ENCODE measurements at places on chromosomes 6 and 20. TPM values are rescaled to one million over a fixed set of nuclear protein-coding genes. Genes with fewer than 3 reads are reported as not detected.

The BPIFA2 gene
- total RNA-seq, result not detected

The TMEM217 gene
- total RNA-seq, result 4.2 TPM

The VSTM2L gene
- 3.0 TPM for total RNA-seq

DNA sequence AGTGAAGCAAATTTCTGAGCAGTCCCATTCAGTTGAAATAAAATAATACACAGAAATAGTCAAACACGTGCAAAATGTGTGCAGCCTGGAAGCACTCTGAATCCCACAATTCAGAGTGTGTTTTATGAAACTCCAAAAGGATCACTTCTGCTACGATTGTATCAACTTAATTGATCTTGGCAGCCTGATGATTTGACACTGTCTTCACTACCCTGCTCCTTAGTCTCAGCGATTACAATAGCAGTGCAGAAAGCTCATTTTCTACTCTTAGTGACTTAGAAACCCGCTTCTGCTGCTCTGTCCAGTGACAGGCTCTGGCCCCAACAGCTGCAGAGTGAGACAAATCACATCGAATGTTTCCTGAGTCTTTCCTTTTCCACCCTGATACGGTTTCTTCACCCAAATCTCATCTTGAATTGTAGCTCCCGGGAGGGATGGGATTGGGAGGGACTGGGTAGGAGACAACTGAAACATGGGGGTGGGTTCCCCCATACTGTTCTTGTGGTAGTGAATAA is 16.2 kb upstream of the EMILIN3 start:
- DNase-seq, result no peak

GRCh38 chr20:61477451-61477861 is 225.4 kb downstream of the CDH4 start:
- no peak for DNase-seq

GRCh38 chr20:33993576-33994221 is at the start of gene RALY:
TSS of gene RALY (plus strand) at chr20:33993911. CDS start at chr20:34072075, 78,164 bp downstream.
- DNase-seq, result peak; percentile 65

DNA sequence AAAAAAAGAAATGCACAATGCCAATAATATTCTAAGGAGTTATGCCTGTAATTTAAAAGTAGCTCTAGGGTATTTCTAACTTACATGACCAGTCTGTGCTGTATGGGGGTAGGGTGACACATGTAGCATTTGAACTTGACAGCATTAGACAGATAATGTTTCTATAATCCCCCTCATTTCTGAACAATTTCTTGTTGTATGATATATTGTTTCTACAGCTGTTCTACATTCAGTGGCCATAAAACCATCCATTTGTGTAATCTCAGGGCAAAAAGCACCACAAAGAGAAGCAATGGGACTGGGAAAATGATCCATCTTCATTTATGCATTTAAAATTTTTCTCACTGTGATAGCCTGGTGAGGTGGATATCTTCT is 767.8 kb downstream of the TFAP2A start:
- no peak for DNase-seq

DNA sequence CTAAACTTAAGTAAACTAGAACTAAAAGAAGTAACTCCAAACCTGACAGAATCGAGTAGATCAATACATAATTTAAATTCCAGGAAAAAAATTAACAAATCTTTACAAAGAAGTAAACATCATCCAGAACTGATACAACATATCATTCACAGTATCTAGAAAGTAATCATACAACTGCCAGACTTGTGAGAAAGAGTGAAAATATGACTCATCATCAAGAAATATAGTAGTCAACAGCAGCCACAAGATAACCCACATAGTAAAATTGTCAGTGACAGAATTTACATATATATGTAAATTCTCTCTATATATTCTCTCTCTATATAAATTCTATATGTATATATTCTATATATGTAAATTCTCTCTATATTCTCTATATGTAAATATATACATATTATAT is 242.8 kb upstream of the RGS17 start:
- no peak for DNase-seq

The ELOVL5 gene
- 50.8 TPM for total RNA-seq

DNA sequence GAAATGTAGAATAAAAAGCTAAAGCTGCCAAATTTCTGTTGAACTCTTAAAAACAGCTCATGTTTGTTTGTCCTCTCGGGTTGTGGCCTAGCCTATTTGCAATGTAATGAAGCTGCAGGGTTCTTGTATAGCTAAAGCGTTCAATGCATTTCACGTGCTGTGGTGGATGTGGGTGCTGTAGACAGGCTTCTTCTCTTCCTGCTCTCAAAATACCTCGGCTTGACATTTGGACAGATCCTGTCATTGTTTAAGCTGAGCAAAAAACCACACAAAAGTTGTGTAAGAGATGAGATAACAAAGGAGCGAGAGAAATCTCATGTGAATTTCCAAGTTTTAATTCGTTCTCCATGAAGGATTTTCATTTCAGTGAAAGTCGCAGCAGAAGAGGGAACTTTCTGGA is 196.3 kb upstream of the UST start:
- no peak for DNase-seq

The MAPK13 gene
- 11.8 TPM for total RNA-seq

- no peak for DNase-seq
Observed at GRCh38 chr6:2081155-2082138, 164.0 kb downstream of the GMDS start.

DNA sequence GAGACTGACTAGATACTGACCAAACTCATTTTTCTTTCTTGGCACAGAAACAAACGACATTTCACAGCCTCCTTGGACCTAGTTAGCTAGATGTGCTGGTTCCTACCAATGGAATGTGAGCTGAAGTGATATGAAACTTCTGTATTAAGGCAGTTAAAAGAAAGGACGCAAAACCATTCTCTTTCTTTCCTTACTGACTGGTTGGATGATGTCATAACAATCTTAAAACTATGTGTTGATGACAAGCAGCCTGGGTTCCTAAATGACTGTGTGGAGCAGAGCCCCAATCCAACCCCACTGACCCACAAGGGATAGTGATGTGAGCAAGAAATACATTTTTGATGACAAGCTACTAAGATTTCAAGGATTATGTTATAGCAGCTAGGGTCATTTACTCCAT is 35.6 kb downstream of the CEP162 start:
- no peak for DNase-seq

- no peak for DNase-seq
Observed at GRCh38 chr6:30013291-30013922, 47.7 kb upstream of the POLR1H start.

DNA sequence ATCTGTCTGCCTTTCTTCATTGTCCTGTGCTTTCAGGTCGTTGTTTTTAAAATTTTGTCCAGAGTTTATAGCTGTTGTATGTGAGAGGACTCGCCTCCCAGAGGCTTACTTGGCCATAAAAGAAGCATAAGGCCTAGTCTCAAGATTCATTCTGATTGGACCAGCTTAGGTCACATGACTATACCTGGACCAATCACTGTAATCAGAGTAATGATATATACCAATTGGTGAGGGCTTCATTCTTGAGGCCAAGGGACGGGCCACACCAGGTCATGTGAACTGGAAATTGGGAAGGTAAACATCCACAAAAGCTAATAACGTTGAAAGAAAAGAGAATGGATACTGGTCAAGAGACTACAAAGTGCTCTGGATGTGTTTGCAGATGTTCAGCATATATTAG is 141.4 kb upstream of the SULF2 start:
- DNase-seq, result peak; percentile 18

GRCh38 chr6:140779341-140779740 is 1353.4 kb upstream of the GJE1 start:
- peak; percentile 76 for DNase-seq

- DNase-seq, result no peak
Observed at GRCh38 chr6:138592749-138593123, 93.4 kb upstream of the NHSL1 start.

The RAMACL gene
- 3.8 TPM for total RNA-seq

- no peak for DNase-seq
Observed at GRCh38 chr6:156345700-156346099, 431.5 kb upstream of the ARID1B start.

GRCh38 chr6:127477658-127478057 is 18.5 kb upstream of the KIAA0408 start:
- no peak for DNase-seq

The PRND gene
- not detected for total RNA-seq

DNA sequence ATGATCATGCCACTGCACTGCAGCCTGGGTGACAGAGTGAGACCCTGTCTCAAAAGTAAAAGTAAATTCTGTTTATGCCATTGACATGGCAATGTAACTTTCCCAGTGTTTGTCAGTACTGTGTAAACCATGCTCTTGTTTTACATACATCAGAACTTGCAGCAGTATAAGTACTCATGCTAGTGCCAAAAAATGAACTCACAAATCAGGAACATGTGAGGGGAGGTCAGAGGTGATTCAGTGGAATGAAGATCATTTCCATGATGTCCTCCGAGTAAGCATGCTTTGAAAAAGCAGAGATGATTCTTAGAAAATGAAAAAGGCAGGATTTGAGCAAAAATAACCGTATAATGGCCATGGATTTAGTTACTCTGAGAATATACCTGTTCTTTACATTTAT is 81.9 kb downstream of the ANKS1A start:
- no peak for DNase-seq

The PLN gene
- total RNA-seq, result not detected

The C20orf141 gene
- total RNA-seq, result not detected

- DNase-seq, result no peak
Observed at GRCh38 chr6:66179361-66179760, 472.3 kb upstream of the EYS start.
